ENCODE measurements at places on chromosomes 7 and 10. TPM values are rescaled to one million over a fixed set of nuclear protein-coding genes. Genes with fewer than 3 reads are reported as not detected.

DNA sequence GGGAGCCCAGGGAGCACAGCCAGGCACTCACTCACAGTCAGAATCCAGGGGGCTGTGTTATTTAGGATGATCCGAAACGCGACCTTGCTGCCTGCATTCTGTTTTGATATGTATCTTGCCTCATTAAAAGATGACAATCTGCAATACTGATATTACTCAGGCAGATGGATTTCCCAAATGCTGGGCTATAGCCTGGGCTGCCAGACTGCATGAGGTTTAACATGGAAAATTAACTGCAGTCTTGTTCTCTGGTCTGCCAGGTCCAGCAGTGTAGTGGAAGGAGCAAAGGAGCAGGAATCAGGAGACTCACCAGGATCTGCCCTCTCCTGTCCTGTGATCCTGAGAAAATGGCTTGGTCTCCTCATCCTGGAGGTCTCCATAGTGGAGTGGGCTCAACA is 258.1 kb downstream of the PAXIP1 start:
- no peaks in the 10 kb centered on the region for H3K27me3 ChIP-seq
- H3K36me3 ChIP-seq, result no peaks in the 10 kb centered on the region
- no peak for DNase-seq
- H3K4me1 ChIP-seq, result no peaks in the 10 kb centered on the region
- H3K27ac ChIP-seq, result no peak overlapping the region

Gene EPDR1
- 0.18 TPM for total RNA-seq

DNA sequence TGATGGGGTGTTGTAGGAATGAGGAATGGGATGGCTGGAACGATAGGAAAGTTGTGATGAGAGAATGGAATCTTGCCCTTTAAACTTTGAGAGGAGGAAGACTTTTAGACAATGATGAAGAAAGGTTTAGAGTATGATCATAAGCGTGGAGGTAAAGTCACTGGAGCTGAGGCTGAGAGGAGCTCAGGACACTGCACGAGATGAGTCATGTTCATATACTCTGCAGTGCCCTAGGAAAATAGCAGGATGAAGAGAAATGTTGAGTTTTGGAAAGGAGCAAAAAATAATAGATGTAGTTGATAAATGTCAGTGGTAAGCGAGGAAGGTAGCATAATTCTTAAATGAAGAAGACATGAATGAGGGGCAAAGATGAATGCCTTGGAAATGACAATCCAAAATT is 28.3 kb upstream of the CUL1 start:
- no peak overlapping the region for H3K4me3 ChIP-seq
- H3K27ac ChIP-seq, result no peak overlapping the region
- DNase-seq, result no peak
- H3K4me1 ChIP-seq, result peaks cover 4% of the 10 kb centered on the region

GRCh38 chr10:86674912-86675311 is 6.6 kb downstream of the LDB3 start:
- no peaks in the 10 kb centered on the region for H3K4me1 ChIP-seq
- H3K4me3 ChIP-seq, result no peak overlapping the region
- no peak for DNase-seq

Gene MYL10
- not detected for total RNA-seq

DNA sequence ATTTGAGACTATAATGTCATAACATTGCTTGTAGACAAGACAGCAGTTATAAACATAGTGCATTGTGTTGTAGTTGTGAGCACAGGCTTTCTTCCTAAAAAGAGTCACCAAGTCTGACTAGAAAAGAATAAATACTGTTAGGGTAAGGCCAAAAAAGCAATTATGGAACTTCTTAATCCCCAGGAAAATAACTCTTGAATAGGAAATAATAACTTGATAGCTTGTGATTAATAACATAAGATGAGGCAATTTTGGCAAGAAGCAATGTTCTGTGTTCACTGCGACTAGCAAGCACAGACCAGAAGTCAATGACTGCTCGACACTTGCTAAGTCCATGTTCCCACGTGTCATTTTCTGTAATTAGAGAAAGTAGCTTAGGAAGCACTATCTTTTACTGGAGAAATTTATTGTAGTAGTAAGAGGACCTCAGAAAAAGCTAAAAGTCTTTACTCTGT is 97.1 kb downstream of the AGMO start:
- no peak for DNase-seq
- H3K4me1 ChIP-seq, result no peaks in the 10 kb centered on the region
- no peaks in the 10 kb centered on the region for H3K27me3 ChIP-seq
- no peak overlapping the region for H3K27ac ChIP-seq
- no peak overlapping the region for H3K4me3 ChIP-seq
- H3K36me3 ChIP-seq, result no peaks in the 10 kb centered on the region

All from activated CD4-positive, alpha-beta memory T cell treated with anti-CD3 and anti-CD28 coated beads, Interleukin-2, amount 10 ng/mL, durations not matched to agents 7 days and 5 days (primary cell).